ENCODE measurements at places on chromosomes 5 and 9. TPM values are rescaled to one million over a fixed set of nuclear protein-coding genes. Genes with fewer than 3 reads are reported as not detected.

DBN1 gene
- 39.5 TPM for total RNA-seq

- peak; percentile 26 for DNase-seq
Observed at GRCh38 chr9:120946259-120946658, 19.7 kb upstream of the TRAF1 start.

- no peak for DNase-seq
Observed at GRCh38 chr5:35229076-35230037, 930 bp downstream of the PRLR start.

GRCh38 chr9:105114318-105114717, 130.1 kb upstream of the SLC44A1 start:
- no peak for DNase-seq

- no peak for DNase-seq
Observed at GRCh38 chr5:1342268-1342667, 2.6 kb downstream of the CLPTM1L start.

FOXD1 gene
- 11.2 TPM for total RNA-seq

GRCh38 chr5:171600741-171601265, 181.4 kb downstream of the FGF18 start:
- no peak for DNase-seq

DNA sequence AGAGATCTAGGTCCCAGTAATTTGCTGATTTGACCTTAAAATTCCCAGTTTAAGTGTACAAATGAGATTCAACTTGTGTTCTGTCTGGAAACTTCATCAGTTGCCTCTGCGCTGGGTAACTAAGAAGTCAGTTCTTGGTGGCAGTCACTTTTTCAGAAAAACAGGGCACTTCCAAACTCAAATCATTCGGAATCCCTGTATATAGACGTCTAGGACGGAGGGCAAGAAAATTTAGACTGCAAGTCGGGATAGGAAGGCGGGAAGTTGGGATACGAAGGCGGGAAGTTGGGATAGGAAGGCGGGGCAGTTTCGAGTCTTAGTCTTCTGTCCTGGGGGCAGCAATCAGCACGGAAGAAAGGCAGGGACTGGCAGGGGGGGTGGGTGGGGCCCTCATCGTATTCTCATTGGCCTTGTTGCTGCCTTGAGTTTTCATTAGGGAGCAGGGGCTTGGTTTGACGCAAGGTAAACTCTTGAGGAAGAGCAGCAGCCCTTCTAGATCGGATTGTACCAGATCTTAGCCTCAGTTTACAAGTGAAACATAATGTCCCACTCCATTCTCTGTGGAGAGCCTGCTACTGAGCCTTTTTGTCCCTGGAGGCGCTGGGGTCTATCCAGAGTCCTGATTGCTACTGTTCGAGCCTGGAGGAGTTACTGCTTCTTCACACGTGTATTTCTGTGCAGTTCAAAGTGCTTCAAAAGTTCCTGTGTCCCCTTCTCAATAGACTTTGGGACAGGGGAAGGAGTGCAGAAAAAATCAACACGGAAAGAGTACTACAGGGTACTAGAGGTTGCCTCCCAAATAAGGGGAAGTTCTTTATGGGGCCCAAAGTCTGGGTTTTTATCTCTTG, 2.7 kb upstream of the PURA start:
- peak; percentile 68 for DNase-seq

GRCh38 chr5:133870661-133871060, 97.8 kb downstream of the C5orf15 start:
- DNase-seq: peak; percentile 94

DNA sequence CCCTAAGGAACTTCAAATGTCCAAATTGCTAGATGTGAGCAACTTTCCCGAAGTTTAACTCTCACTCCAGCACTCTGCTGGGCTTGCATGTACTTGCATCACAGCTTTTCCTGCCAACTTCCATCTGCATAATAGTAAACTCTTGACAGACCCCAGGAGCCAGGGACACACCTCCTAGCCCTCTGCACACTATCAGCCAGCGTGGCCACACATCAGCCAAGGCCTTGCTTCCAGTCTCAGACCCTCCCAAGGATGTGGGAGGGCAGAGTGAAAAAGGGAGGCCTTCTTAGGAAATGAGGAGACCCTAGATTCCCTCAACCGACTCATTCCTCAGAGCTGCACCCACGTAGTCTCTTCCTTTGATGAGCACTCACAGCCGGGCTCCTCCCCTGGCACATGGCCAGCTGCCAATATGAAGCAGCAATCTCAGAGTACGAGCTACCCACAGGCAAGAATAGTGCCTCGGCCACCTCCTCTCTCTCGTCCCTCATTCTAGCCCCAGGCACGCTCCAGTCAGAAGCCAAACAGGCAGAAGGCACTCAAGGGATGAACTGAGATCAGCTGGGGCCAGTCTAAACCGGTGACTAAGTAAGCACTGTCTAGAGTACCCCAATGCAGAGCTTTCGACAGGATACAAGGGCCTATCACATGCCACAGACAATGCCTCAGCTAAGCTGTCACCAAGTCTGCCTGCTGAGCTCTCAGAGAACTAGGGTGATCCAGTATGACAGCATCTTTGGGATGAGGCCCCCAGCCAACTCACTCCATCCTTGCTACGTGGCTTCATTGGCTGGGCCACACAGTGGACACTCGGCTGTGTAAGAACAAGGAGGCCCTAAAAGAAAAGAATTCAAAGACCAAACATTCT, 2.3 kb downstream of the P4HA2 start:
- peak; percentile 95 for DNase-seq

DNA sequence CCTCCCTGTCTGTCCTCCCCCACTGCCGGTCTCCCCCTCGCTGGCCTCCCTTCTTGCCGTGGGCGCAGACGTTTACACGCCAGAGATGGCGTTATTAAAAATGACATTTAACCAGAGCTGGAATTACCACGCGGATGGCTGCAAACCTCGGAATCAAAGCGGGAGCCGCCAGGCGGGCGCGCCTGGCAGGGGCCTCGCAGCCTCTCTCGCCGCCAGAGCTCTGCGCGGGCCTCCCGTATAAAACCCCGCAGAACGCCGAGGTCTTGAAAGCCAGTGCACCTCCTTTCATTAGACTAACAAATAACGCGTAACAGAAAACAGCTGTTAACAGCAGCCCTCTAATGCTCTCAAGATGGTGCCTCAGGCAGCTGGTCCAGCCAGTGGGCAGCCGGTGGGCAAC, 10.2 kb downstream of the PRRX2 start:
- DNase-seq: no peak

DNA sequence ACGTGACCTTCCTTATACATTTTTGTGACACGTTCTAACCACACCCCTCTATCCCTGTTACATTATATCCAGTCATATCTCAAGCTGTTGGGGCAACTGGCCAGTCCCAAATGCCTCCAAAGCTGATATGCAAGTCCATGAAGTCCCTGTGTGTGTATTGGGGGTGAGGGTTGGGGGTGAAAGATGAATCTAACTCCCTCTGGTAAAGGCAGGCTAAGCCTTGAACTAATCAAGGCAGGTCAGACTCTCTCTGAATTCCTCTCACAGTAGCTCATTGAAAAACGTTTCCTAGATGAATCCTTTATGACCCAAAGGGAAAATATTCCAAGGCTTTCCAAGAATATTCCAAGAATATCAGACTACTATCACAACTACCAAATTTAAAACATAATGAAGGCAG, 174.4 kb downstream of the MUSK start:
- DNase-seq: no peak

SH3GL2 gene
- total RNA-seq: not detected

OMD gene
- total RNA-seq: not detected

Measured in RPMI7951 (cell line).